ENCODE measurements at places on chromosomes 16 and 17.
A peak's percentile ranks its signal among the peaks of the same experiment; 100 is the strongest.

- DNase-seq = no peak
Observed at GRCh38 chr17:70407506-70407905, 238.2 kb downstream of the KCNJ2 start.

- DNase-seq = no peak
Observed at GRCh38 chr17:79182176-79183042, 107.8 kb downstream of the ENGASE start.

DNA sequence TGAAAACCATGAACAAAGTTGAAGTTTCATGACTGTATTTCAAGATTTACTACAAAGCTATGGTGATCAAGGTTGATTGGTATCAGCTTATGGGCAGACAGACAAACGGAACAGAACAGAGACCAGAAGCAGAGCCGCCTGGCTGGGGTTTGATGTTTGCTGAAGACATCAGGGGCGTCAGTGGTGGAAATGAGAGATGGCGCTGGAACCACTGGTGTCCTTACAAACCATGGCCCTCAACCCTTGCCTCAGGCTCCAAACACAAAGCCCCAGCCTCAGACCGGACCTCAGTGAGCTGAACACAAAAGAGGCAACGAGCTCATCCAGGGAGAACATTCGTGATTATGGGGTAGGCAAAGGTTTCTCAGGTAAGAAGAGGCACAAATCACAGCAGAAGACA, 113.0 kb upstream of the METRNL start:
- DNase-seq = no peak

DNA sequence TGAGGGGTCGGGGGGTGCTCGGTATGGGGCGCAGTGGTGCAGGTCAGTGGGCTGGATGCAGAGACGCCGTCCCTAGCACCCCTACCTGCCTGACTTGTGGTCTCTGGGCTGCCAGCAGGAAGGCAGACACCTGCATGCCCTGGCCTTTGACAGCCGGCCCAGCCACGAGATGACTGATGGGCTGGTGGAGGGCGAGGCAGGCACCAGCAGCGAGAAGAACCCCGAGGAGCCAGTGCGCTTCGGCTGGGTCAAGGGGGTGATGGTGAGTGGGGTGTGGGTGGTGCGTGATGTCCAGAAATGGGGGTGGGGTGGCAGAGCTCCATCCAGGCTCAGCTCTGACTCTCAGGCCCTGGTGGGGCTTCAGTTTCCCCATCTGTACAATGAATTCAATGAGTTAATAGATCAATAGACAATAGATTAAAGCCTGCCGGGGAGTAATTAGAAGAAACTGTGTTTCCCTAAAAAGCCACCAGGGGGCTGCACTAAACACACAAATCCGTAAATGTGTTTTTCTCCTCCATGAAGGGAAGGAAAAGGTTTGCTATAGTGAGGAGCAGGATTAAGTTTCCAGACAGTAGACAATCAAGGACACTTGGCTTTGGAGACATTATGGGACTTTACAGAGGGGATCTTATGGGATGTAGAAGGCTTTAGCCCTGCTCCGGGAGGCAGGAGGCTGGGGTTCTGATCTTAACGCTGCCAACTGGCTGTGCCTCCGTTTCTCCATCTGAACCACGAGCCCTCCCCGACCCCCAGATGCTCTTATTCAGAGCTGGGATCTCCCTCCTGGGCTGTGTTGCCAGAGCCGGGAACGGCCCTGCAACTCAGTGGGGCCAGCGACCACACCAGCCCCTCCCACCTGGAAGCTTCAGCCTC, 2.2 kb downstream of the SLC12A3 start:
- DNase-seq = peak; percentile 62

DNA sequence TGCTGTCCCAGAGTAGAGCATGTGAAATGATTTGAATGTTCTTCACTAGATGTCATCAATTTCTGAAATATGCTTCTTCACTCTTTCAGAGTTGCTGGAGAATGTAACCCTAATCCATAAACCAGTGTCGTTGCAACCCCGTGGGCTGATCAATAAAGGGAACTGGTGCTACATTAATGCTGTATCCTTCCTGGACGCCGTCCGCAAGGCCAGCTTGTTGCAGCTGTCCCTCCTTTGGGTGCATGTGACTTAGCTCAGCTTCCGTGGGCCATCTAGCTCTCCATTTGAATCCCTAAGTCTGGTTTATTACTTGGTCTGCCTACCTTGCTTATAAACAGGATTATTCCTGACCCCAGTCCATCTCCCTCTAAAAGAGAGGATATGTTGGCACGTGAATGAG, 58.8 kb downstream of the USP10 start:
- no peak for DNase-seq

DNA sequence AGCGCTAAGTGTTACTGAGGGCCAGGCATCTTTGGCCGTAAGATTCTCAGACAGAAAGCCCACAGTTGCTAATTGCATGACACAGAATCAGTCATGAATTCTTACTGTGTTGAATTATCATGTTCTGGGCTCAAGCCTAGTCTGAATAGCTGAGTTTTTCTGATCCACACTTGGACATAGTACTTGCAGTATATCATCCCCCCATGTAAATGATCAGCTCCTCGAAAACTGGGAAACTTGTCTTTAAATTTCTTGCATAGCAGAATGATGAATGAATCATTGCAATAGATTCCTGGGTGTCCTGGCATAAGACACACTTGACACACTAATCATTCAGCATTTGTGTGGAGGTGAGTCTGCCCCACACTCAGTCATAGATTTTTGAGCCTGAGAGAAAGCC, 2.2 kb downstream of the MLYCD start:
- no peak for DNase-seq

GRCh38 chr17:68133346-68134045, 98.0 kb downstream of the KPNA2 start:
- DNase-seq = no peak

- no peak for DNase-seq
Observed at GRCh38 chr16:81210807-81211206, 27.7 kb upstream of the BCO1 start.

- DNase-seq = no peak
Observed at GRCh38 chr16:81466356-81466980, 21.9 kb downstream of the CMIP start.

- peak; percentile 67 for DNase-seq
Observed at GRCh38 chr16:81623365-81624102, 155.6 kb upstream of the PLCG2 start.

- DNase-seq = no peak
Observed at GRCh38 chr17:8391711-8392110, 5.9 kb downstream of the RNF222 start.

- DNase-seq = peak; percentile 62
Observed at GRCh38 chr17:74457146-74457819, 9.2 kb upstream of the CD300A start.

DNA sequence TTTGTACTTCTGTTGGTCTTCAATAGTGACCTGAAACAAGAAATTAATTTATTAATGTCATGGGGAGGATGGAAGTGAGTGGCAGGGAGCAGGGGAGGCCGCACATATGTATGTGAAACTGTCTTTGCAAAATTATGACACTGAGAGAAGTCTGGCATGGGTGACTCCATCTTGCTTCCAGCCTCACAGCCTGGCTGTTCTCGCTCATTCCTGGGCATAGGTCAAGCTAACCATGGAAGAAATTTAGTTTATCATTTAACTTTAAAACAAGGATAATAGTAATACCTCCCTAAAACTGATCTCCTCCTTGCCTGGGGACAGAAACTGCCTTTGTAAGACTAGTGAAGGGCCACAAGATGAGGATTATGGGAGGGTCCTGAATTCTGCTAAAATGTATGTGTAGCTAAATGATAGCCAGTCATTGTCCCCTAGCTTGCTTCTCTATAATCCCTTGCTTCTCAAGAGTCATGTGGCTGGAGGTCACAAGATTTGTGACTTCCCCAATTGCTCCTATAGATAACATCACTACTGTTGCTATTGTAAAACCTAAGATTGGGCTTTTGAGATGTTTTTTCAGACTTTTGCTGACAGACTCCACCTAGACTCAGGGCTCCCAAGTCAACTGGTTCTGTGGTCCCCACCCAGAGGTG, 126.0 kb downstream of the HS3ST3A1 start:
- DNase-seq = no peak

DNA sequence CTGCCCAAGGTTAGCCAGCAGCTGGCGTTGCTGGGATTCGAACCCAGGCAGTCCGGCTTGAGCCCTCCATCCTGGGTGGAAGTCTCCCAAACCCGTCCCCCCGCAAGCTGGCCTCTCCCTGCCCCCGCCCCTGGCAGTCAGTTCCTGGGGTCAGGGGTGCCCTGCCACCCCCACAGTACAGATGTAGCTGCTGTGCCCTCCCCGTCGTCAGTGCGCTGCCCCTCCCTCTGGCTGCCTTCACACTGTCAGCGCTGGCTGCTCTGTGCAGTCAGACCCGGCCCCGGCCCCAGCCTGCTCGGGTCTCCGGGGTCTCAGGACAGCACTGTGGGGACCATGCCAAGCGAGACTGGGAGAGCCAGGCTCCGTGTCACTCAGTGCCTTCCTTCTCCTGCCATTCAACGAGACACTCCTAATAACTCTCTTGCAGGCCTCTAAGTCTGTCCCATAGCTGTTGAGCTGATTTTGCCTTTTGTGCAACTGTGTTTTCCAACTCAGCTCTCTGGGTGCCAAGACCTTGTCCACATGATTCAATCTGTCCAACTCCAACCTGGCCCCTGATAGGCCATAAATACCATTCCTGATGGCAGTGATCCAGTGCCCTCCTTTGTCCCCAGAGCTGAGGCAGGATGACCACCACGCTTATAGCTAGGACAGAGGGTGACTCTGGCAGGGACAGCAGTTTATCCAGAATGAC, 55.5 kb upstream of the IL34 start:
- DNase-seq = no peak

GRCh38 chr17:31136319-31136718, 41.5 kb downstream of the NF1 start:
- DNase-seq = no peak

DNA sequence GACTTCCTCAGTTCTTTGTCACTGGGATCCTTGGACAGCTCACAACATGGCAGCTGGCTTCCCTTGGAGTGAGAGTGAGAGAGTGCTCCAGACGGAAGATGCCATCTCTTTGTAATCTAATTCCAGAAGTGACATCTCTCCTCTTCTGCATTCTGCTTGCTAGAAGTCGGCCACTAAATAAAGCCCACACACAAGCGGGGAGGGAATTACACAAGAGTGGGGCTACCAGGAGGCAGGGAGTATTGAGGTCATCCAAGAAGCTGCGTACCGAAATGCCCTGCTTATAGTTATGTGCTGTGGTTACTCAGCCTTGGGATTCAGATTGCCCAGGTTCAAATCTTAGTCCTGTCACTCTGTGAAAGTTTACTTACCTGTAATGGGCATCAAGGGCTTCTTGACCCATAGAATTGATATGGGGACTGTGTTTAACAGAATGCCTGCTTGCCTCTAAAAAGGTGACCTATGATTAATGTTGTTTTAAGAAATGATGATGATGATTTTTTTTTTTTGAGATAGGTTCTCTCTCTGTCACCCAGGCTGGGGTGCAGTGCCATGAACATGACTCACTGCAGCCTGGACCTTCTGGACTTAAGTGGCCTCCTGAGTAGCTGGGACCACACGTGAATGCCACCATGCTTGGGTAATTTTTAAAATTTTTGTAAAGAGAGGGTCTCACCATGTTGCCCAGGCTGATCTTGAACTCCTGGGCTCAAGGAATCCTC, 120.9 kb upstream of the HS3ST2 start:
- no peak for DNase-seq

- no peak for DNase-seq
Observed at GRCh38 chr16:31131841-31132271, 3.7 kb downstream of the PRSS8 start.

DNA sequence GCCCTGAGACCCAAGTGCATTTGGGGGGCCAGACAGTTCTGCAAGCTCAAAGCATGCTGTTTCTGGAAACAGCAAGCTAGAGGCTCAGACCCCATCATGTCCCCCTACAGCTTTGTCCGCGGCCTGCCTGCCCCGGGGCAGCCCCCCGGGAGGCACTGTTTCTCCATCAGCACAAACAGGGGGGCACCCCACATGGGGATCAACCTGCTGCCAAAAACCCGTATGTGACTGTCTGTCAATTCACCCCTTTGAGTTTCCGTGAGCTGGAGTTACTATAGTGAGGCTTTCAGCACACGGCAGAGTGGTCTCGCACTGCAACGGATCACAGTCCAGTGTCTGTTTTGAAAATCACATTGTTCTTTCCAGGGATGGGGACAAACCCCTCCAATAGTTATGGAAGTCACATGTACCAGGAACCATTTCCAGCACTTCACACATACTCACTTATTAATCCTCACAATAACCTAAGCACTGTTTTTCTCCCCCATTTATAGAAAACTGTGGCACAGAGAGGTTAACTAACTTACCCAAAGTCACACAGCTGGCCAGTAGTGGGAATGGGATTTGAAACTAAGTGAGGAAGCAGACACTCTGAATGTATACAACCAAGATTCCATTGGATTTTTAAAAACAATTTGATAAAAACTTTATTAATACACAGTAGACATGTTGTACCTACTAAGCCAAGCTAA, 269.0 kb downstream of the C16orf95 start:
- no peak for DNase-seq

- no peak for DNase-seq
Observed at GRCh38 chr16:75929046-75929445, 202.8 kb upstream of the CPHXL start.

DNA sequence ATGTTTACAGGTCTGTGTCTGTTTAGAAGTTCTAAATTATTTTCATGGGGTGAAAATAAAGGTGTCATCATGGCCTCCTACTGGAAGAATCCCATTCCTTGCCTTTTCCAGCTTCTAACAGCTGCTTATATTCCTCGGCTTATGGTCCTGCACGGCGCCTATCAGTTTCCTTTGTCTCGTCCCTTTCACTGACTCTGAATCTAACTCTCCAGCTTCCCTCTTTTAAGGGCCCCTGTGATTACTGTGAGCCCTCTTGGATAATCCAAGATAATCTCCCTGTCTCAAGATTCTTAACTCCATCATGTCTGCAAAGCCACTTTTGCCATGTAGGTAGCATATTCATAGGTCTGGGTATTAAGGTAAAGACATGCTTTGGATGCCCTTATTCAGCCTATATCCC, 441.0 kb upstream of the ERCC4 start:
- no peak for DNase-seq

DNA sequence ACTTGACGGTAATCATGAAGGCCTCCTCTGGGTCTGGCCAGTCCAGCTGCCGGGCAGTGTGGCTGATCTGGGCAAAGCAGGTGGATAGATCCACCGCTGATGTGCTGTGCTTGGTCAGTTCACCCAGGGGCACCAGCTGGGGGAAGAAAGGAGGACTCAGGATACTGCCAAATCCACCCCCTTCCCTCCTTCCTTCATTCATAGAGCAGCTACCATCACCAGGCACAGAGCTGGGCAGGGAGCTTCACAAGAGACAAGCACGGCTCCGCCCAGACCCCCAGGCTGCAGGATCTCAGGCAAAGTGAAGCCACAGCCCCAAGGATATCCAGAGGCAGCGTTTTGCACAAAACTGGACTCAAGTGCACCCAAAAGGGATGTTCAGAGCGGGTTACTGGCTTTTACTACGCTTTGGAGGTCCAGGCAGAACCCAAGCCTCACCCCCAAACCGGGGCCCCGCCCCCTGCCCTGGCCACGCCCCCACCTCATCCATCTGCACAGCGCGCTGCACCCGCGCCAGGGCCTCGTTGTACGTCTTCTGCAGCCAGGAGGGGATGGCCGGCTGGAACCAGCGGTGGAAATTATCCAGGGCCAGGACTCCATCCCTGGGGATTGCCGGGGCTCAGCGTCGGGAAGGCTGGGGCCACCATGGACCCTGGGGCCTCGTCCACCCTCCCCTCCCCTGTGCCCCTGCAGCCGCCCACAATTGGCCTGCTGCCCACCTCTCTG, 9.1 kb downstream of the UNC13D start:
- DNase-seq = no peak

GRCh38 chr17:37261286-37261685, 114.5 kb upstream of the C17orf78 start:
- no peak for DNase-seq
